ENCODE measurements at places on chromosomes 1 and 21.
A peak's percentile ranks its signal among the peaks of the same experiment; 100 is the strongest.

DNA sequence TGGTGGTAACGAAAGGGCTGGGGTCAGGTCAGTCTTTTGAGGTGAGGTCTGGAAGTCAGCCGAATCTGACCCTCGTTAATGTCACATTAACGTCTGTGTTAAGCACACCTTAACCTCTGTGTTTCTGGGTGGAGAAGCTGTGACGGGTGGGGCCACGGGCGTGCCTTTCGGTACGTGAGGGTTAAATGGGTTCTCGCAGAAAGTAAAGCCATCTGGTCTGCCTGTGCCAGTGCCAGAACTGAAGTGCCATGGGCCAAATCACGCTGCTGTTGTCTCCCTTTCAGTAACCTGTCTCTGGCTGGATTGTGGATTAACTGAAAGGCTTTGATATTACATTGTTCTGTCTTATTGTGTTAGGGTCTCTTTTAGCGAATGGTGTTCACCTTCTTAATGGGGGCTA, 14.4 kb downstream of the URB2 start:
- no peak for DNase-seq

DNA sequence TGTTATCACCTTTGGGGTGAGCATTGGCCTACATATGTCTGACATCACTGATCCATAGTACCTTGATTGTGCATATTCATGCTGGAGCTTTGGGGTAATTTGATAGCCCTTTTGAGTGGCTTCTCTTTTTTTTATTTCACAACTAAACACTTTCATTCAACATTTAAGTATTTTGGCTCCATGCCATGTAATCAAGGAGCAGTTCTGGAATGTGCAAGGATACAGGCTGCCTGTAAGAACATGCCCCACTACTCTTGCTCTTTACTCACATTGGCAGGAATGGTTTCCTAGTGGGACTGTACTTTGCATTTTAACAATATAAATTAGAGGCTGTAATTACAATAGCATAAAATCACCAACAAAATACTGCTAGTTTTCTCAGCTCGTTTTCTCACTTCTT, 300.7 kb upstream of the SPAG17 start:
- DNase-seq = peak; percentile 39

DNA sequence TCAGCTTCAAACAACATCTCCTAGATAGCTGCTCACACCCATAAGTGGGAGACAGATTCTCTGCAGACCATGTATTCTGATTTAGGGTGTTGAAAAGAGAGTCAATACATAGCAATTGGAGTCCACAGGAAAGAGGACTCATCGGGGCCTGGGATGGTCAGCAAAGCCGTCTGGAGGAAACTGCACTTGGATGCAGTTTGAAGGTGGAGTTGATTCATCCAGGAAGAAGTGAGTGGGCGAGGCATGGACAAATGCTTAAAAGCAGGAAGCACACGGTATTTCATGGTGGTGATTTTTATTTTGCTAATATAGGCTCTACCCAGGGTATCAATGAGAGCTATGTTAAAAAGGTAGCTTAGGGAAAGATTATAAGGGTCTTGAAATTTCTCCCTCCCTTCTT, 36.8 kb upstream of the DIRAS3 start:
- DNase-seq = no peak

GRCh38 chr1:82820816-82821215, 1020.1 kb downstream of the ADGRL2 start:
- DNase-seq = no peak

- DNase-seq = peak; percentile 94
These were observed 275.2 kb upstream of the C1orf105 start for GRCh38 chr1:172145231-172145651.

DNA sequence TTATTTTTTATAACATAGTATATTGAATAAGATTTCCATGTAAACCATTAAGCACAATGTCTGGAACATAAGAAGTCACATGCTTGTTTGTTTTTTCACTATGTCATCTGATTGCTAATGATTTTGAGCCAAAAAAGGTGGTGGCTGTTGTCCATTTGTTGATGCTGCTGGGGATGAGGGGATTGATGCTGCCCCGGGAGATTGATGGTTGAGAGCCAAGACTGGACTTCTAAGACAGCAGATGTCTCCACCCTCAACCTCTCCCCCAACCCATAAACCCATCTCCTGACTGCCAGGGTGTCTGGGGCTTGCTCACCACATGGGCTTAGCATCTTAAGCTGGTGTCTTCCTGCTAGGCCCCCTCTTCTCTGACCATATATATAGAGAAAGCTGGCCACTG, 35.8 kb upstream of the CD34 start:
- no peak for DNase-seq

DNA sequence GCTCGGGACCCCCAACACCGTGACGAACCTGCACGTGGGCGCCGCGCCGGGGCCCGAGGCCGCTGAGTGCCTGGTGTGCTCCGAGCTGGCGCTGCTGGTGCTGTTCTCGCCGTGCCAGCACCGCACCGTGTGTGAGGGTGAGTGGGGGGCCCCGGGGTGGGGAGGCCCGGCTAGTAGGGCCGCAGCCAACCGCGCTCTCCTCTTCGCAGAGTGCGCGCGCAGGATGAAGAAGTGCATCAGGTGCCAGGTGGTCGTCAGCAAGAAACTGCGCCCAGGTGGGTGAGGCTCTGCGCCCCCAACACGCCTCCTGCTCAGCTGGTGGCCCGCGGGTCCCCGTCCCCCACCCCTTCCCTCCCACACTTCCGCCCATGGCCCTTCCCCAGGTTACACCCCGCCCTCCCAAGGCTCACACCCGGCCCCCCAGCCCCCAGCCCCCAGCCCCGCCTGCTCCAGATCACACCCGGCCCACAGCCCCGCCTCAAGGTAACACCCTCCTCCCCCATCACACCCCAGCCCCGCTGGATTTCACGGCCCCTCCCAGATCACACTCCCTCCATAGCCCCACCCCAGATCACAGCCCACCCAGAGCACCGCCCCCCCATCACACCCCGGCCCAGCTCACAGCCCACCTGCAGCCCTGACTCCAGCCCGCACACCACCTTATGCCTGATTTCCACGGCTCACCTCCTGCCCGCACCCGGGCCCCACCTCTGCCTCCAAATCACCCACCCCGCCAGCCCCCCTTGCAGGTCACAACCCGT, 2.4 kb upstream of the MMP23B start:
- DNase-seq = no peak

DNA sequence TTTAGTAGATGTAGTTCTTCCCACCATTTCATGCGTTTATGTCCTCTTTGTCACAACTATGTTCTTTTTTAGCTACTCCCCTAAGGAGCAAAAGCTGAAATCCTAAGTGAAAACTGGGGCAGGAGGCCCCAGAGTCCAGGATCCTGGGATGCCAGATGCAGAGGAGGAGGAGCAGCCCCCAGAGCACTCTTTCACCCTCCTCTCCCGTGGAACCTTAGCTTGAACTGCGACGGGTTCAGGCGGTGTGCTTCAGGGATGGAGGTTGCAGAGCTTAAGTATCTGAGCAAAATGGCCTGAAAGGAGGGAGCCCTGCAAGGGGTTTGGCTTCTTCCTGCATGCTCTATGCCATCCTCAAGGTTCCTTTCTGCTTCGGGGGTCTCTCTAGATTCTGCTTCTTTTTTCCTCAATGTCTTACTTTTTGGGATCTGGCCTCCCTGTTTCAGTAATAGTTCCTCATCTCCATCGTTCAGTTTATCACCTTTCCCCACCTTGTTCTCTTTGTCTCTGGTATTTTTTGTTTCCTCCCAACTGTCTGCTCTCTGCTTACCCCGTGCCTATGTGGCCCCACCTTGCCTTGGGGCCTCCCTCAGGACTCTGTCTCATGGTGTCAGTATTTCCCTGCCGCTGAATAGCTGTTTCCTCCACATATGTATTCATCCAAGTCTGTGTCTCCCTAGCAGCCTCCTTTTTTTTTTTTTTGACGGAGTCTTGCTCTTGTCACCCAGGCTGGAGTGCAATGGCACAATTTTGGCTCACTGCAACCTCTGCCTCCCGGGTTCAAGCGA, 2.7 kb upstream of the NHLH1 start:
- DNase-seq = no peak

DNA sequence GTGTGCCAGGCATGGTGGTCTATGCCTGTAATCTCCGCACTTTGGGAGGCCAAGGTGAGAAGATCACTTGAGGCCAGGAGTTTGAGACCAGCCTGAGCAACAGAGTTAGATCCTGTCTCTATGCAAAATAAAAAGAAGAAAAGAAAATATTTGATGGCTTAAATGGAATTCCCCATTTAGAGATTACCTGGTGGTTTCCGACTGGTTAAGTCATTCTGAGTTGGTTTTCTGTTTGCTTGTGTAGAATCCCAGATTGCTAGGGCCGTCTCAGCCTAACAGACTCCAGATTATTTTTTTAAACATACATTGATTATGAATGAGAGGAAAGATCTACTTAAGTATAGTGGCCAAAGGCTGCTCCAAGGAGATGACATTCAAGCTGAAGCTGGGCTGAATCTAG, 22.9 kb upstream of the LY9 start:
- no peak for DNase-seq
